ENCODE measurements at places on chromosomes 12 and 14.

- no peak for DNase-seq
These were observed 1222.8 kb downstream of the GALC start for GRCh38 chr14:86770186-86770585.

GRCh38 chr12:112153893-112154219 lies 28.5 kb downstream of the TRAFD1 start:
- no peak for DNase-seq

- DNase-seq, result no peak
These were observed 37.4 kb upstream of the BATF start for GRCh38 chr14:75484711-75485429.

- no peak for DNase-seq
These were observed 131.8 kb downstream of the TBX5 start for GRCh38 chr12:114274131-114274530.

- DNase-seq, result peak; percentile 18
These were observed 723 bp downstream of the SIVA1 start for GRCh38 chr14:104753528-104754212.

DNA sequence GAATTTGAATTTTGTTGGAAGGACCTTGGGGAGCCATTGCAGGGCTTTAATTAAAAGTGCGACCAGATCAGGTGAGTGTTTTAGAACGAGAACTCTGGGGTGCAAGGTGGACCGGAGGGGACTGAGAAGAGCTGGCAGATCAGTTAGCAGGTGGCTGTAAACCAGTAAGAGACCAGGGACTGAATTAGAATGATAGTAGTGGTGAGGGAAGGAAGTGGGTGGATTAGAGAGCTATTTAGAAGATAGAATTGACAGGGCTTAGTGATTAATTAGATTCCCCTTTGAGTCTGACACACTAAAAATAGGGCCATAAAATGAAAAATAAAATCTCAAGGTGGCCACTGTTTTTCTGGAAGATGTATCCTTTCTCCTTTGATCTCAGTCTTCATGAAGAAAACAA lies 44.8 kb downstream of the PLXNC1 start:
- DNase-seq, result no peak

- DNase-seq, result no peak
These were observed 361.2 kb upstream of the PDE3A start for GRCh38 chr12:20006871-20007730.

- DNase-seq, result no peak
These were observed 41.9 kb upstream of the ZFP36L1 start for GRCh38 chr14:68834816-68835215.

DNA sequence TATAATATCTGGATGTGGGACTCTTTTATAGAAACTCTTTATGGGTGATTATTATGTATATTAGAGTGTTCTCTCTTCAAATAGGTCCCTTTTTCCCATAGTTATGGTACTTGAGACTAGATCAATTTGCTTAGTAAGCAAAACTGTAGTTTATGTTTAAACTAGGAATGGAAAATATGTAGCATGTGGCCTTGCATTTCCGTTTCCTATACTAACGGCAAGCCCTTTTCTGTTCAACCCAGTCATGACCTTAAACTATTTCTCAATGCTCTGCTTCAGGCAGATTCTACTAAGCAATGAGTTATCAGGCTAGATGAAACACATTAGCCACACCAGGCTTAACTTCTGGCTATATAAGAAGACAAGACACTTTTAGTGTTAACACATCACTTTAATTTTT lies 84.6 kb downstream of the OTOGL start:
- no peak for DNase-seq

DNA sequence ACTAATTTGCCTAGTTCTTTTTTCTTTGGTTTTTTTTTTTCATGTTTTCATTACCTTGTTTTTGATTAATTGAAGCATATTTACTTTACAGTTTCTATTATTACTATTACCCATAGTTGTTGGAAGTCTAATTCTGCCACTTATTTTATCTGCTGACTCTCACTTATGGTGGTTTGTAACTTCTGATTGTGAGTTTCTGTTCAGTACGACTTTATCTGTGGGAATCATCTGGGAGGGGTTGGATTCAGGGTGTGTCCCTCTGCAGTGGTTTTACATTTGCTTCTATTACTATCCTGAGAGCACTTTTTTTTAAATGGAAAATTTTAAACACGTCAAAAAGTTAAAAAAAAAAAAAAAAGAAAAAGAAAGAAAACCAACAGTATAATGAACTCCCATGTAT lies 26.4 kb upstream of the SOS2 start:
- no peak for DNase-seq

DNA sequence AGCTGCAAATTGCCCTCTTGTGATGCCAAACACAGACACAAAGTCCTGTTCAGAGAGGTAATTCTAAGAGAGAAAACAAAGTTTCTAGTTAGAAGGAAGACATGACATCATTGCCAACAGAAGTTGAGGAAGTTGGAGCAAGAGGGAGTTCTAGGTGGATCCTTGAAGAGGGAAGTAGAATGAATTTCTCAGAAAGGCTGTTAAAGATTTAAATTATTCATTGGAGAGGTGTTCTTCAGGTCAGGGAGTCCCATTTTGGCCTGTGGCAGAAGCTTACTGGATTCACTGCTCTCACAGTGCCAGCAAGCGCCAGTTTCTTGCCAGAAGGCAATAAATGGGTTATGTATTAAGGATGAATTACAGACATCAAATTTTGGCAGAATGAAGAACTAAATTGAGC lies 15.3 kb downstream of the TSFM start:
- DNase-seq, result no peak

DNA sequence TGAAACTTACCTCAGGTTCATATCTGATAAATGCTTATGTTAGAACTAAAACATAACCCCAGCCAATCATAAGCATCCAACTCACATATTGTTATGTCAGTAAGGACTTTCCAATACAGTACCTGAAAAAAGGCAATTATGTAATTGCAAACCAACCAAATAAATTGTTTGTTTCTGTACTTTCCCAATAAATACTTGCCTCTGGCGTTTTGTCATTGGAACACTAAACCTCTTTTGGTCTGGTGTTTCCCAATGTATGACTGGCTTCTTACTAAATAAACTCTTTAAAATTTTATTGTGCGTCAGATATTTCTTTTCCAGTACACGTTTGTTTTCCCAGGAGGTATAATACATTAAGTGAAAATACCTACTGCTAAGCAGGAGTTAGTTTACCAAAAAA lies 6.7 kb upstream of the PTPRB start:
- DNase-seq, result no peak

- no peak for DNase-seq
These were observed 817 bp upstream of the IPO8 start for GRCh38 chr12:30696486-30696885.

GRCh38 chr14:97178781-97179180 lies 381.6 kb downstream of the VRK1 start:
- DNase-seq, result no peak

GRCh38 chr14:64463195-64463594 lies 2.1 kb upstream of the AKAP5 start:
- DNase-seq, result no peak

DNA sequence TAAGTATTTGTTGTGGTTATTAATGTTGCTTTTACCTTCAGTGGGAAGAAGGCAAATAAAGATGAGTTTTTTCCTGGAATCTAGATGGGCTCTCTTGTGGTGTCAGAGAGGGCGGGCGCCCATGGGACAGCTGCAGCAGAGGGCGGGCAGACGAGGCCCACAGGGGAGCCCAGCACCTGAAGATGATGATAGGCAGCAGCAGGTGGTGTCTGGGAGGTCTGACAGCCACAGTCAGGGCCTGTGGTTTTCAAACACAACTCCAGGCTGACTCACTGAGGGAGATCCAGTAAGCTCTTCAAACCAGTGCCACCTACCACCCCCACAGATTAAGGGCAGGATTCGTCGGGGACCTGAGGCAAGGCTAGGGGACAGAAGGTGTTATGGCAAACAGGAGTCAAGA lies 42.8 kb downstream of the NKX2-1 start:
- no peak for DNase-seq

- no peak for DNase-seq
These were observed 476.3 kb downstream of the LRIG3 start for GRCh38 chr12:58443981-58444371.

DNA sequence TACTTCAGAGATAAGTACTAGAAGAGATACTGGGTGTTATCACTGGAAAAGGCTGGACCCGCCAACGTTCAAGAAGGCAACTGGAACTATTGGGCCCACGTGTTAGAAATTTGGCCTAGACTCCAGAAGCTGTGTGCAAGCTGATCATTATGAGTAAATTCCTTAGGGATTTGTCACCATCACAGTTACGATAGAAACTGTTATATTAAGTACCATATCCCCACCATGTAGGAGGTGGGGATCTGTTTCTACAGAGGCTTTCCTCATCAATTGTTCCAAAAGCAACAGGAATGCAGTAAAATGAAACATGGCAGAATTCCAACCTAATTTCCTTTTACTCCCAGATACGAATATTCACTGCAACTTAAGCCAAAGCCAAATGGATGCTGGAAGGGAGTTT lies 170.7 kb downstream of the NOVA1 start:
- no peak for DNase-seq

DNA sequence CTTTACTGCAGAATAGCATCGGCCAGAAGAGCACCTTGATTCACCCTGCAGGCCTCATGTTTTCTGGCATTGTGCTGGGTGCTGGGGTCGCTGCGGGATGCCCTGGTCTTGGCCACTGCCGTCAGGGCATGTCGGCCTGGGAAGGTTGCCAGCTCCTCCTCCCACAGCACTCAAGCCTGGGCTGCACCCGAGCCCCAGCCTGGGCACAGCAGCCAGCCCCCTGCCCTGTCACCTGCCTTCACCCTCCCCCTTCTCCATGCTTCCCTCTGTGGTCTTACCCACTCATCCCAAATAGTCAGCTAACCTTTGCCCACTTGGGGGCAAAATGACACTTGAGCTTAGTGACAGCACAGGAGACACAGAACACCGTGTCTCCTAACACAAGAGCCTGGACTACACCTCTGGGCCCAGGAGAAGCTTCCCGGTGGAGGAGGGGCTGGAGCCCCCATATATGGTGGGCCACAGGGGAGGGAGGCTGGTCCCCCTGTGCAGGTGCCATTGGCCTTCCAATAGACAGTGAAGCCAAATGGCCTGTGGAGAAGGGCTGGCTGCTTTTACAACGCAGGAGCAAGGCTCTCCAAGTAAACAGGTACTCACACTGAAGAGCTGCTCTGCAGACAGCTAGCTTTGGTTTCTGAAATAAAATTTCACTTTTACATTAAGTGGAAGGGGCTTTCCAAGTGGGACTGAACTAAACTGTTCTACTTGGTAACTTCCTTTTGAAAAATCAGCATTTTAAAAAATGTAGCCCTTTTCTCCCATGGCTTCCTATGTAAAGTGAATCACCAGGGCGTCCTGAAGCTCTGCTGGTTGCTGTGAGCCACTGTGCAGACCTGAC lies 51.2 kb upstream of the AMN start:
- no peak for DNase-seq

- DNase-seq, result no peak
These were observed 37.7 kb upstream of the TXNRD1 start for GRCh38 chr12:104177663-104178501.

DNA sequence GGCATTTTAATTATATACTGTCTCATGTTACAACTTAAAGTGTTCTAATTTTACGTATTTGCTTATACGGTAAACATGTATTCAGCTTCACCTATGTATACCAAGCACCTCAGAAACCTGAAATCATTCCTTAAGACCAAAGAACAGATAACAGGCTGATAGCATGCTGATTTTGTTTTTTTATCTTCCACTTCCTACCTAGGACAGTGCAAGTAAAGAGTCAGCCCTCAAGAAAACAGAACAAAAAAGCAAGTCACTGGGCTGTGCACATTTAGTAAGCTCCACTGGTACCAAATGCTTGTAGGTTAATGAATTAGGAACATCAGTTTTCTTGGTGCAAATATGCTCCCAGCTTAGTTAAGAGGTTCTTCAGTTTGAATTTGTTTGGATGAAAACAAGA lies 611.3 kb downstream of the VRK1 start:
- no peak for DNase-seq

- no peak for DNase-seq
These were observed 18.4 kb upstream of the ANKRD33 start for GRCh38 chr12:51869496-51869865.

DNA sequence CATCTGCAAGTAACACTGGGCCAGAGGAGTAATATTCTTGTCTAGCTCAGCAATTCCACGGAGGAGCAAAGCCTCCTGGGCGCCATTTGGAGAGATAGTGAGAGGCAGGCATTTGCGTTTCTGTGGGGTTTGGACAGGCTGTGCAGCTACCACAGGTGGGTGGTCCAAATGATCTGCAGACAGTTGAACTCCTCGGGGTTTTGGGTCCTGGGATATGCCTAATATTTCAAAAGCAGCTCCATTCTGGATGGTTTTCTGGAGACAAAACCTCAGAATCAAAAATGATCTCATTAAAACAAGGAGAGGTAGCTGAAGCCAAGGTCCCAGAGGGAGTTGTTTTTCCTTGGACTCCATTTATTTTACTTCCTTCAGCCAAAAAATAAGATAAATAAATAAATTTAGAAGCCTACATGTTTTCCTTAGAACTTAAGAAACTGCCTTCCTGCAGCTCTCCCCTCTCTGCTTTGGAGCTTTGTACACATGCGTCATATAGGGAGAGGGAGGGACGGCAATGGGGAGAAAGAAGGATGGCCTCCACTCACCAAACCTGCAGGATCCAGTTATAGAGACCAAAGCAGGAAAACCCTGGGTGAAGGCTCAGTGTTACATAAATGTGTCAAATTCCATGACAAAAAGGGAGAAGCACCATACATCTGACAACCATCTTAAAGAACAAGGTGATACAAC lies 227.3 kb upstream of the DAAM1 start:
- no peak for DNase-seq

GRCh38 chr12:85310456-85311076 lies 30.5 kb downstream of the ALX1 start:
- no peak for DNase-seq

GRCh38 chr14:86462193-86462753 lies 932.3 kb downstream of the FLRT2 start:
- no peak for DNase-seq

- no peak for DNase-seq
These were observed 9.6 kb downstream of the OR6S1 start for GRCh38 chr14:20631880-20632389.

DNA sequence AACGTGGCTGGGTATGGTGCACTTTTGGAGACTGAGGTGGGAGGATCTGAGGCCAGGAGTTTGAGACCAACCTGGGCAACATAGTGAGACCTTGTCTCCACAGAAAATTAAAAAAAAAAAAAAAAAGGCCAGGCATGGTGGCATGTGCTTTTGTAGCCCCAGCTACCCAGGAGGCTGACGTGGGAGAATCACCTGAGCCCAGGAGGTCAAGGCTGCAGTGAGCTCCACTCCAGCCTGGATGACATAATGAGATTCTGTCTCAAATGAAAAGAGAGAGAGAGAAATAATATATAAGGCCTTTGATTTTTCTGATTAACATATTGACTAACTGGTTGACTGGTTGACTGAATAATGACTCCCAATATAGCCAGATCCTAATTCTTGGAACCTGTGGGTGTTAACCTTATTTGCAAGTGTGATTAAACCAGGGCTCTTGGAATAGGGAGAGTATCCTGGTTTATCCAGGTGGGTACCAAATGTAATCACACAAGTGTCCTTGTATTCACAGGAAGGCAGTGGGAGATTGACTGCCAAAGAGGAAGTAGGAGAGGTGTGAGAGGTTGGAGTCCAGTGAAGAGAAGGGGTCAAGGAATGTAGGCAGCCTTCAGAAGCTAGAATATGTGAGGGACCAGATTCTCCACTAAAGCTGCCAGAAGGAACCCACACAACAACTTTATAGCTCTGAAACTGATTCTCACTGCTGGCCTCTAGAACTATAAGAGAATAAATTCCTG lies 12.0 kb downstream of the YY1 start:
- no peak for DNase-seq

Measured in naive thymus-derived CD8-positive, alpha-beta T cell (primary cell).